ENCODE measurements at places on chromosomes 3 and 15. TPM values are rescaled to one million over a fixed set of nuclear protein-coding genes. Genes with fewer than 3 reads are reported as not detected.

DNA sequence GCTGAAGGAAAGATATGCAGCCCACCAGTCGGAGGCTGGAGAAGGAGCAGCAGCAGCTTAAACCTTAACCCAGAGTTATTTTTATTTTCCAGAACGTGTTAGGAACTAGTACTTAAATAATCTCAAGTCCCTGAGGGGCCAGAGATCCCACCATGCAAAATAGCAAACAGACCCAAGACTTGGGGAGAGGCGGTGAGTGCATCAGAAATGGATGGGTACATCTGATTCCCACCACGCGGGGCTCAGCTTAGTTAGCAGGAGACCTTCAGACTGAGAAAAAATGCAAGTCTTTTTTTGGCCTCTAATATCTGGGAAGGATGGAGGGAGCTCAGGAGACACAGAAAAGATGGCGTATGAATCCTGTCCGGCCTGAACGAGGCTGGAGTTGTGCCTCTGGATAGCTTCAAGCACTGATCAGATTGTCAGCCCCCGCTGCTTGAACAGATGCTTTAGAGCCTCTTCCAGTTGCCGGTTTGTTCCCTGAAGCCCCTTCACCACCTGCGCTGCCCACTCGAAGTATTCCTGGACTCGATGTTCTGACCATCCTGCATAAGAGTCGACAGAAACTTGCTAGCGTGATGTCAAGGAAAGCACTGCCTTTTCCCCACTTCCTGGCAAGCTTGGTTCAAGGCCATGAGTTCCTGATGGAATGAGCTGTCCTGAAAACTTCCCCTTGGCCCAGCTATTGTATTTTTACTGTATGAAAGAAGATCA is 1.3 kb downstream of the HDDC3 start:
- no peak for DNase-seq

DNA sequence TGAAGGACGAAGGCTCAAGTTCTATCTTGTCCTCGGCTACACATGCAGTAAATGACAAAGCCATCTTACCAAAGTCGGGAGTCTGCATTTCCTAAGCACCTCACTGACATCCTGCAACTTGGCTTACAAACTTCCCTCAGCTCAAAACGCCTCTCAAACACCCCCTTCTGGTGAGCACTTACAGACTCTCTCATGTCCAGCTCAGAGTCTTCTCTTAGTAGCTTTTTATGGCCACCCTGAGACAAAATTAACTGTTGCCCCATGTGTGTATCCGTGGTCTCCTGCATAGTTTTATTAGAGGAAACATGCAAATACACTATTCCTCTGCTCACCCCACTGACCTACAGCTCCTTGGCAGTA is 819.7 kb downstream of the FHIT start:
- DNase-seq: peak; percentile 44

DNA sequence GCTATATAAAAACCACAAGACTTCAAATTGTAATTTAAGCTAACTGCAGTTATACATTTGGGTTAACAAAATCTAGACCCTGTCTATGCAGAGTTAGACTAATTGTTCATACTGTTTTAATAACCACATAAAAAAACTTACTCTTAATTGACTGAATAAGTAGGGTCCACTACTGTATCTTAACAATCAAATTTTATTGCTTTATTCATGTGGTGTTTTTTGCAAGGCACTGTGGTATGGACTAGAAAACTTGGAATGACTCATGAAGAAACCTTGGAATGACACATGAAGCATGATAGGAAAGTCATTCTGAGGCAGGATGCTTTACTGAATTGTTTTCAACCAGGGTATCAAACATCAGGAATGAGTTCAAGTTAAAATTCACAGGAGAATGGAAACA is 2.3 kb downstream of the SERP1 start:
- DNase-seq: peak; percentile 48

Gene TNFAIP8L3
- total RNA-seq: 0.64 TPM

Gene OR5K2
- not detected for total RNA-seq

Gene C3orf85
- not detected for total RNA-seq
